ENCODE measurements at places on chromosomes 11 and 22.

GRCh38 chr11:94046796-94047195 is 25.6 kb downstream of the HEPHL1 start:
- no peak overlapping the region for H3K27ac ChIP-seq
- no peaks in the 10 kb centered on the region for H3K27me3 ChIP-seq
- H3K4me1 ChIP-seq: no peaks in the 10 kb centered on the region
- no peaks in the 10 kb centered on the region for H3K36me3 ChIP-seq
- no peak overlapping the region for H3K4me3 ChIP-seq

- H3K4me1 ChIP-seq: no peaks in the 10 kb centered on the region
- no peak overlapping the region for H3K27ac ChIP-seq
- DNase-seq: peak; percentile 28
- no peaks in the 10 kb centered on the region for H3K36me3 ChIP-seq
- H3K27me3 ChIP-seq: no peaks in the 10 kb centered on the region
These were observed 121.6 kb downstream of the KCNQ1 start for GRCh38 chr11:2566223-2567025.

DNA sequence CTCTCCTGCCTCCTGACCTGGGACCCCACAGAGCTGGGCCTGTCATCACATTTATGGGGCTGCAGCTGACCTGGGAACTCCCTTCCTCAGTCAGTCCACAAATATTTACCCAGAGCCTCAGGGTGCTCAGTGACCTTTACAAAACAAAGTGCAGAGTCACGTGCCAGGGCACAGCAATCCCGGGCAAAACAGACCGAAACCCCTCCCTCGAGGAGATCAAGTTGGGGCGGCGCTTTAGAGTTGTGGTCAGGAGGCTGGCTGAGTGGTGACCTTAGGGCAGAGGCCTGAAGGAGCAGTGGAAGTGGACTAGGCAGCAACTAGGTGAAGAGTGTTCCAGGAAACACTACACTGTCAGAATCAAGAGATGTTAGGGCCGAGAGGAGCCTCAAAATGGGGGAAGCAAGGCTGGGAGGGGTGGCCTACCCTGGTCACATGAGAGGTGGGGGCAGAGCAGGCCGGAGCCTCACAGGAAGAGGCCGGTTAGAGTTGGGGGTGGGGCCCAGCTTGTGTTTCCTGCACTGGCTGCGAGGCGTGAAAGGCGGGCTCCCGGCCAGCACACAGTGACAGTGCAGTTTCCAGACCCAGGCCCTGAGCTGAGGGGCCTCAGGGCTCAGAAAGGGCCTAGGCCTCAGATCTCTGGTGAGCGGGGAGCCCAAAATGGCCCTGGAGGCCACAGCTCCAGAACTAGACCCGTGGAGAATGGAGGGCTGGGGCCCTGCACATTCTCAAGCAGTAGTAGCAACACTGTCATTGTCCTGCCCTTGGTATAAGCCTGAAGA is 3.7 kb upstream of the NEAT1 start:
- peak overlapping the region; percentile 100 for H3K27ac ChIP-seq
- peak; percentile 99 for DNase-seq
- H3K36me3 ChIP-seq: peaks cover 3% of the 10 kb centered on the region
- H3K4me1 ChIP-seq: peaks cover 58% of the 10 kb centered on the region
- peak overlapping the region; percentile 91 for H3K4me3 ChIP-seq

DNA sequence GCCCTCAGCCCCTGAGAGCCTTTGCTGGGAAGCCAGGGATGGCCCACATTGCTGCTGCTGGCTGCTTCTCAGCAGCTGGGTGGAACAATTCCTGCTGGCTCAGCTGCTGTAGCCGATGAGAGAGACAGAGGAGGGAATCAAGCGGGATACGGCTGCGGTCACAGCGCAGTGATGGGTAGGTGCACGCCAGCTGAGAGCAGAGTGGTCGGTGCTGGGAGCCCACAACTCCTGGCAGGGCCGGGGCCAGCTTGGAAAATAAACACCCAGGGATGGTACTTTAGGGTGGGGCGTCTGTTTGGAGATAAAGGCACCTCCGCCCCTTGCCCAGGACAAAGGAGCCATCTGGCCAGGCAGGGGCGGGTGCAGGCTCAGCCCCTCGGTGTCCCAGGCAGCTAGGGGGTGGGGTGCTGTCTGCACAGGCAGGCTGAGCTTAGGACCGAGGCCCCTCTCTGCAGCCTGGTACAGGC is 480.5 kb downstream of the MIAT start:
- peaks cover 3% of the 10 kb centered on the region for H3K27me3 ChIP-seq
- H3K4me3 ChIP-seq: no peak overlapping the region
- peaks cover 9% of the 10 kb centered on the region for H3K4me1 ChIP-seq
- DNase-seq: no peak

DNA sequence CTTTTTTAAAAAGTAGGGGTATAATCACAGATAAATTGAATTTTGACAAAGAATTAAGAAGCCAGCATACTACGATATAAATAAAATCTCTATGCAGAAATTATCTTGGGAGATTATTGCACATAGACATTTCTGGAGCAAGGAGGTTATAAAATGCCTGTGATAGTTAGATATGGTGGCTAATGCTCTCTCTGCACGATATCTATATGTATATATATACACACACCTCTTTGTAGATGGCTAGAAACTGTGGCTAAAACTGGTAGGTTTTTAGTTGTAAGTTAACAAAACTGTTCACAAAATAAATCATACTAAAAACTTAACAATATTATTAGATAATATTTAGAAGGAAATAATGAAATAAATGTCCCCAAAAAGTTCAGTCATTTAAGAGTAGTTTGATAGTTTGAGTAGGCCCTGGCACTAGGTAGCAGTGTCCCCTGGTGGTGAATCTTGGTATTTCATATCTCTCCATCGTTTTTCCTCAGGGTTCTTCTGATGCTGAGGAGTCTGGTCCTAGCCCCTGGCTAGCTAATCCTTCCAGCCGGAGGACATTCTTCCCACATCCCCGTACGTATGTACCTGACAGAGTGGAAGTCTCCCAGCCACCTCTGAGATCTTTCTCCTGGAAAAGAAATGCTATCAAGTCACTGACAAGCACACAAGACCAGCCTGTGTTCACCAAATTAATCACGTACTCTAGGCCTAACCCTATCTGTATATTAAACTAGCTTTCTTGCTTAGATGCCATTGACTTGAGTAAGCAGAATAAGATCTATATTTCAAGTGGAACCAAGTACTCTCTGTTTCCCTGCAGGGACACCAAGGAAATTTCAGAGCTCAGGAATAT is 32.2 kb downstream of the ART5 start:
- H3K27ac ChIP-seq: no peak overlapping the region
- no peak overlapping the region for H3K4me3 ChIP-seq

DNA sequence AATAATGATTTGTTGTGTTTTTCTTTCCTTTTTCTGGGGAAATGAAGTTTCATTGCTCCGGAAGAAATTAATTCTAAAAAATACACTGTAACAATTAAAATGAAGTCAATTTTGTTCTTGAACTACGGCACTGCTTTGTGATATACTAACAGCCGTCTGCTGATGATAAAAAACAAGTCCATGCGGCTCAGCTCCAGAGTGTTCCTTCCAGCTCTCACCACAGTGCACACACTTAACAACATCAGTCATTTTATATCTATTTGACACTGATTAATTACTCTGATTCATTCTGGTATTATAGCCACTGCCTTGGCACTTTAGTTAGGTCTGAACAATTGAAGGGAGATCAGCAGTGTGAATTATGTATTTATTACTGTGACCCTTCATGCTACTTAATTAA is 97.4 kb upstream of the SLC6A5 start:
- no peaks in the 10 kb centered on the region for H3K4me1 ChIP-seq
- no peak overlapping the region for H3K27ac ChIP-seq
- no peaks in the 10 kb centered on the region for H3K27me3 ChIP-seq
- peaks cover 4% of the 10 kb centered on the region for H3K36me3 ChIP-seq

GRCh38 chr22:38199826-38200559 is 1.8 kb upstream of the MAFF start:
- no peaks in the 10 kb centered on the region for H3K36me3 ChIP-seq
- no peaks in the 10 kb centered on the region for H3K27me3 ChIP-seq
- peaks cover 23% of the 10 kb centered on the region for H3K4me1 ChIP-seq
- no peak overlapping the region for H3K4me3 ChIP-seq

- peaks cover 10% of the 10 kb centered on the region for H3K4me1 ChIP-seq
- no peak for DNase-seq
- no peaks in the 10 kb centered on the region for H3K36me3 ChIP-seq
- H3K4me3 ChIP-seq: no peak overlapping the region
- H3K27me3 ChIP-seq: peaks cover 87% of the 10 kb centered on the region
- no peak overlapping the region for H3K27ac ChIP-seq
These were observed 20.1 kb upstream of the BDNF start for GRCh38 chr11:27720277-27720830.

DNA sequence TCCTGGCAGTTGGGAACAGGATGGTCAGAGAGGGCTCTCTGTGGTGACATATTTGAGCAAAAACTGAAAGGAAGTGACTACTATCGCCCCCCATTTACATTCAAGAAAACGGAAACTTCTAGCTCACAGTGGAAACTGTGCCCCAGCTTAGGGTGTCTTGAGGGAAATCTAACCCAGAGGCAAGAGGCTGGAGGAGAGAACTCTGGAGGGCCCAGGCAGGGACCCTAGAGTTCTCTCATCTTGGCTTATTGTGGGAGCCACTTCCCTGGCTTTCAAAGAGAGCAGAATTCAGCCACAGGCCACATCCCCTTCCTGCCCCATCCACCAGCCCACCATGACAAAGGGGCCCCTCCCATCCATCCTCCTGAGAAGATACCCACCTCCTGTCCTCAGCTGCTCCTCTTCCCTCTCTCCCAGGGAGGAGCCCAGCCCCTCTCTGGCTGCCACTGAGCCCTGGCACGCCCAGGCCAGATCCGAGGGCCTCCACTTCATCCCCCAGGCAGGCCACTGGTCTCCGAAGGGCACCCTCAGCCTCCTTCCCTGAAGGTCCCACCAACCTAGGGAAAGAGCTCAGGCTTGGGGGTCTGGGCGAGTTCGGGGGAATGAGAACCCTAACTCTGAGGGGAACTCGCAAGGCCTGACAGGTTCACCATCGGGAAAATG is 1.6 kb upstream of the TMPRSS13 start:
- H3K36me3 ChIP-seq: no peaks in the 10 kb centered on the region
- no peak overlapping the region for H3K4me3 ChIP-seq
- DNase-seq: peak; percentile 24
- peaks cover 19% of the 10 kb centered on the region for H3K4me1 ChIP-seq

- H3K4me3 ChIP-seq: no peak overlapping the region
- no peak overlapping the region for H3K27ac ChIP-seq
- H3K27me3 ChIP-seq: no peaks in the 10 kb centered on the region
These were observed 7.0 kb downstream of the RPL3 start for GRCh38 chr22:39312410-39312809.

DNA sequence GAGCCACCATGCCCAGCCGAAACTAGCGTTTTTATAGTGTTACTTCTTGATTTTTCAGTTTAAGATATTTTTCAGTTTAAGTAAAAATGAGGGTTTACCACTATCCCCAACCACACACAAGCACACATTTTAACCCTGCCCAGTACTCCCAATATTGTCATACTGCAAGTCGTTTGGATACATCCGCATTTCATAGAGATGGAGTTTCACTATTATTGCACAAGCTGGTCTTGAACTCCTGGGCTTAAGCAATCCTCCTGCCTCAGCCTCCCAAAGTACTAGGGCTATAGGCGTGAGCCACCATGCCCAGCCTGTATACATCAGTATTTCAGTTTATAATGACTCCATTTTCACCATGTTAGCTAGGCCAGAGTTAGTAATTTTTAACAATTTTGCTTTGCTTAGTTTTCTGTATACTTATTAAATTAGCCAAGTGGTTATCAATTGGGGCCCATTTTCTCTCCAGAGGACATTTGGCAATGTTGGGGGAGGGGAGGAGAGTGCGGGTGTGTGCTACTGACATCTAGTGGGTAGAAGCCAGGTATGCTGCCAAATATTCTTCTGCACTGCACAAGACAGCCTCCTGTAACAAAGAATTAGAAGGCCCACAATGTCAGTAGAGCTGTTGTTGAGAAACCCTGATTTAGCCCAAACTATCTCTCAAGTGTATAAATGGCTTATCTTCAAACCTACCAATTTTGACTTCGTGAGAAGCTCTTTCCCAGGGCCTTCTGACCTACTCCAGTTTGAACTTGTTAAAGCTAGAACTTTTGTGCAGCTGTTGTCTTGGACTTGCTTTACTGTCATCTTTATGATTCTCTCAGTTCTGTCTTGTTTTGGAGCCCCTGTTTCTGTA is 7.3 kb downstream of the USP47 start:
- H3K36me3 ChIP-seq: no peaks in the 10 kb centered on the region
- H3K27ac ChIP-seq: no peak overlapping the region
- peak; percentile 53 for DNase-seq
- H3K4me1 ChIP-seq: peaks cover 77% of the 10 kb centered on the region
- no peaks in the 10 kb centered on the region for H3K27me3 ChIP-seq

GRCh38 chr11:129973068-129973467 is 29.6 kb downstream of the PRDM10 start:
- H3K27me3 ChIP-seq: no peaks in the 10 kb centered on the region
- no peak overlapping the region for H3K4me3 ChIP-seq
- no peak for DNase-seq
- H3K36me3 ChIP-seq: no peaks in the 10 kb centered on the region

DNA sequence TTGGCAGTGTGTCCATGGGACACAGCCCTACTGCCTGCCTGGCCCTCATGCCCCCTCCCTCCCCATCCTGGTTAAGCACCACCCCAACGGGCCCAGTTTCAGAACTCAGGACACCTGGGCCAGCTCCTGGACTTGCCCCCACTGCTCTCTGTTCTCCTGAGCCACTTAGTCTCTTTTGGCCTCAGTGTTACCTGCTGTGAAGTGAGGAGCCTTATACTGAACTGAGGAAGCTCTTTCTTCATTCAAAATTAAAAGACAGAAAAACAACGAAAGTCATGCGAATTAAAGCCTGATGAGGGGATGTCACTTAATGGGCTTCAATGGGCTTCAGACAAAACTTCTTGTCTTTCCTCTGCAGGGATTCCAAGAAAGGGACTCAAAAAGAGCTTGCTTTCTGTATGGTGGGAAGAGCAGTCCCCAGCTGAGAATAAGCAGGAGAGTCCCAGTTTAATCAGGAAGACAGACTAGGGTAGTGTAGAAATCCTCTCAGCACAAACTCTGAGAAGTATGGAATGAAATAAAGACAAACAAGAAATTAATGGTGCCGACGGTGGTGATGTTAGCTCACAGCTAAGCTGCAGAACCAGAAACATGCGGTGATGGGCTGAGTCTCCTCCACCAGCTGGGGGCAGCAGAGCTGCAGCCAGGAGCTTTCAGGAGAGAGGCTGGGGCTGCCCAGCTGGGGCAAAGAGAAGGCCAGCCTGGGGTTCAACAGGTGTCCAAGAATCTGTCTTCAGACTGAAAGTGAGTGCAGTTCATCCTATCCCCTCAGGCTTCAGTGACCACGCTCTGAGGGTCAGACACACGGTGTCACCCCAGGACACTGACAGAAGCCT is 101.0 kb downstream of the GGTLC2 start:
- peaks cover 6% of the 10 kb centered on the region for H3K27me3 ChIP-seq
- no peaks in the 10 kb centered on the region for H3K4me1 ChIP-seq
- no peak overlapping the region for H3K4me3 ChIP-seq
